Stimulated activated CD8-positive, alpha-beta memory T cell treated with anti-CD3 and anti-CD28 coated beads, Interleukin-15, amount 100 ng/mL, for 24 hours (primary cell): ENCODE measurements at places on chromosomes 5 and 9.

DNA sequence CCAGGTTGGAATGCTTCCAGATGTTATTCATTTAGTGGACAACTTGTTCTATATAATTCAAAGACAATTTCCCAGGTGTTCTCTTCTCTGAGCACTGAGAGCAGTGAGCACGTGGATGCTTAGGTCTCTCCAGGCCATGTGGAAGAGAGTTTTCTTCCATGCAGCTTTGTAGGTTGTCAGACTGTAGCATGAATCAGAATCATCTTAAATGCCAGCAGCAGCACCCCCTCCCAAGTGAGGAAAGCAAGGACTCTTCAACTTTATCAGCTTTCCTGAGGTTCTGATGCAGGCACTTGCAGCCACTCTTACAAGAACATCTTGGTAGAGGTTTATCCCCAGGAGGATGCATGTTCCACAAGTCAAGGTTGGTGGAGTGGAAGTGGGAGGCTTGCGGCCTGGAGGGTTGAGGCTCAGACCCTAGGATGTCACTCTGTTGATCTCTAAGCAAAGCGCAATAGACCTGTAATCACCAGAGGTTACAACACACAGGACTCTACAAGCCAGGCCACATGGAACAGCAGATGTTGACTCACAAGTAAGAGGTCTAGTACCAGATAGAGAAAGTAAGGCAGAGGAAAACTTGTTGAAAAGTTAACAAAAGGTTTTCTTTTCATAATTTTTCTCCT is 47.7 kb downstream of the UGCG start:
- DNase-seq = no peak

- DNase-seq = no peak
Observed at GRCh38 chr5:84374568-84374967, 10.1 kb downstream of the EDIL3 start.

- DNase-seq = no peak
Observed at GRCh38 chr5:96962540-96962991, 26.7 kb downstream of the LNPEP start.

DNA sequence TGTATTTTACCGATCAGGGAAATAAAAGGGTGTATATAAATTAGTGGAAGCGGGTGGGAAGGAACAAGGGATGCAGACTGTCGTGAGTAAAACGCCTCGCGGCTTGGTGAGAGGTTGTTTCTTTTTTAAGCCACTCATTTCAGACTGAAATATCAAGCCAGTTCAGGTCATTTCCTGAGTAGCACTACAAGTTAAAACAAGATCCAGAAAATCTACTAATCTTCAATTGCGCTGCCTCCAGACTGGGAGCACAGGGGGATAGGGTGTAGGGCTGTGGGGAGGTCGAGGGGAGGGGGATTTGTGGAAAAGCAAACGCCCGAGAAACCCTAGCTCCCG is 140.8 kb downstream of the TSSK1B start:
- DNase-seq = no peak

DNA sequence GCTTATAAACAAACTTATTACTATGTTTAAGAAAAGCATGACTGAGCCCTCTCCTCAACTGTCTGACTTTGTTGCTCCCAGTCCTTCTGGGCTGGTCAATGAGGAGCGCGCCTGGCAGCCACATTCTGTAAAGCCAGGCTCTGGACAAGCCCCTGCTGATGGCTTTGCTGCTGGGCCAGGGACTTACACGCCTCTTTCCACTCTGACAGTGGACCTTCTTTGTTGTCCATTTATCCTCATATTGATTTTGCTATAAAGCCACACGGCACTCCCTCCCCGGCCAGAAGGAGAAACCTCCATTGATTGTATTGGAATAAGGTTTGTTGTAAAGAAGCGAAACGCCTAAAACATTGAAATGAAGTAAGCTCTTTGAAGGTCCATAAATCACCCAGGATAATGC is 50.6 kb downstream of the C5orf15 start:
- no peak for DNase-seq

- no peak for DNase-seq
Observed at GRCh38 chr5:61052882-61053281, 107.9 kb downstream of the NDUFAF2 start.

DNA sequence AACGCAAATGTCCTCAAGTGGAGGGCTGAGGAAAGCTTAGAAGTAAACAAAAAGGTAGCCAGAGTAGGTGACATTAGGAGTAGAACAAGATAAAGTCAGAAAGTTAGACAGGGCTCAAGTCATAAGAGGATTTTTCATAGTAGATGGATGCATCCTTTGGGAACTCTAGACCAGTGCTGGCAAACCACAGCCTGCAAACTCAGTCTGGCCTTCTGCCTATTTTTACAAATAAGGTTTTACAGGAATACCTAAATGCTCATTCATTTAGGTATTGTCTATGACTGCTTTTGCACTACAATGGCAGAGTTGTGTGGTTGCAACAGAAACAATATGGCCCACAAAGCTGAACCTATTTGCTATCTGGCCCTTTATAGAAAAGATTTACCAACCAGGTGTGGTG is 116.0 kb upstream of the HMHB1 start:
- DNase-seq = no peak

DNA sequence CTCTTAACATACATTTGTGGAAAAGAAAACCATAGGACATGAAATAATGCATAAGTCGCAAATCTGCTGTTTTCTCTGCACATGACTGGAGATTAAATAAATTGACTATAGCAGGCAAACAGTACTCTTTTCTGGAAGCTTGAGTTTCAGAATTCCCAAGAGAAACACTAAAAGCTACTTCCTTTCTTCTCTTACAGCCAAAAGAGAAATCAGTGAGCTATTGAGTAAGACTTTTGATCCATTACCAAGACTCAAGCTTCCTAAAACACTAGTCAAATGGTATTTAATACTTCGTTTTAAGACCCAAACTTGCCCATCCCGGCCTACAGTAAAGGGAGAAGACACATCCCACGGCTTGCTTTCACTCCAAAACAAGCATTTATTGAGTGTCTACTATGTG is 335.8 kb upstream of the PUM3 start:
- DNase-seq = no peak

GRCh38 chr5:39156082-39156481 is 63.3 kb downstream of the FYB1 start:
- no peak for DNase-seq

DNA sequence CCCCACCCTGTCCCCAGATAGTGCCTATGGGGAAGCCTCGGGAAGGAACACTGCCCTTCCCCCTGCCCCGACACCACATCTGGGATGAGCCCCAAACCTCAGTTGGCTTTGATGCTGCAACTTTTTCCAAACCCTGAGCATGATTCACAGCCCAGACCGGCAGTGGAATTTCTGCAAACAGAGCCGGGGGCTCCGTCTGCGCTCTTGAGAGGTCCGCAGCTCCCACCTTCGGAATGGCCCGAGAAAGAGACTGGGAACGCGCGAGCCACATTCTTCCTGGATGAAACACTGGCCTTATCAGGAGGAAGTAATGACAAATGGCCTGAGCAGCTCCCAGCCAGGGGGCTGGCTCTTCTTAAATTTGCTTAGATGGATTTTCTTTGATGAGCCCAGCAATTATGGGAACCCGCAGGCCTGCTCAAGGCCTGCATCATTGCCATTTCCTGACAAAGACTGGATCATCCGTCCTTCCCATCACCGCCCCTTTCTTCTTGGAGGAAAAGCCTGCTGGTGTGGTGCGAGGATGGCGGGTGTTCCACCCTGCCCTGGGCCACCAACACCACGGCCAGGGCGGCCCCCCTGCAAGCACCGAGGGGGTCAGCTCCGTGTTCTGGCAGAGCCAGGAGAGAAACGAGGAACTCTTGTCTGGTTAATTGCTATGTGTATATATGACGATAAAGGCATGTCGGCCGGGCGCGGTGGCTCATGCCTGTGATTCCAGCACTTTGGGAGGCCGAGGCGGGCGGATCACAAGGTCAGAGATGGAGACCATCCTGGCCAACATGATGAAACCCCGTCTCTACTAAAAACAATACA is 38.8 kb upstream of the COL5A1 start:
- DNase-seq = no peak

- no peak for DNase-seq
Observed at GRCh38 chr9:117307701-117308100, 107.2 kb downstream of the ASTN2 start.

- DNase-seq = no peak
Observed at GRCh38 chr5:35852084-35852734, 4.5 kb upstream of the IL7R start.

DNA sequence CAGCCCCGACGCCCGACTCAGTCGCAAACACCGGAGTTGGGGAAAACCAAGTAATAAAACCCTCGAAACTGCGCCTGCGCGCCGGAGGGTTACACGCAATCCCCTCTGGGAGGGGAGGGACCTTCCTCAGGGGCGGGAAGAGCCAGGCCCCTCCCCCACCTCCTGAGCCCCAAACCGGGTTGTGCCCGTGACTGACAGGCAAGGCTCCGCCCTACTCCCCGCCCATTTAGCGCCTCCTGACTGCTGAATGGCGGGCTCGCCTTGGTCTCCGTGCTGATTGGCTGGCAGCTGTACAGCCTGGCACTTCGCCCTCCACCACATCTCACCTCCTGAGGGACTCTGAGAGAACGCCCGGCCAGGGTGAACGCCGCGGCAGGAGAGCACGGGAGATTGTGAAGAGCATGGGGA is at the start of gene PRDM9:
TSS of gene PRDM9 (plus strand) at position 332 of the 408 bp plus-strand sequence. CDS start 1,425 bp downstream, outside the sequence.
- no peak for DNase-seq

DNA sequence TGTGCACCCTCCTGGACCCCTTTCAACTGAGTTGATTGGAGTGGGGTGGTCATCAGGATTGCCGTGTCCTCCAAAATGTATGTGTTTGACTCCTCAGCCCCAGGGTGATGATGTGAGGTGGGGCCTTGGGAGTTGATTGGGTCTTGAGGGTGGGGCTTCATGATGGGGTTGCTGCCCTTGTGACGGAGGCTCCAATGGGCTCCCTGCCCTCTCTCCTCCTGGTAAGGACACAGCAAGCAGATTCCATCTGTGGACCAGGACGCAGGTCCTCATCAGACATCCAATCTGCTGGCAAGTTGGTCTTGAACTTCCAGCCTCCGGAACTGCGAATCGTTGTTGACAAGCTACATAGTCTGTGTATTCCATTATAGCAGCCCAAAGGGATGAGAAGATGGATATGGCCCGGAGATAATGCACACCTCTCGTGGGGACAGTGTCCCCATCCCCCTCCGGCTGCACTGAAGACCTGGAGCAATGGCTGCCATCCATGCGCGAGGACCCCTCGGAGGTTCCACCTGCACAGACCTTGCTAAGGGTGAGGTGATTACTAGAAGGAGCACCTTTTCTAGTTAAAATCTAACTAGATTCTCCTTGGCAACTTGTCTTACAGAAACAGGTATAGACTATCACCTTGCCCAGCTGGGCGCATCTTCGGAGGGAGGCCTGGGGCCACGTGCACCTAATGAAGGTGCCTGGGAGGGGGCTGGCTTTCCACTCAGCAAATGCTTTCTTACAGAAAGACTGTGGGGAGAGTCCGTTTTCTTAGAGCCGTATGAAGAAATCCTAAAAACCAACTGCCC is 75.7 kb upstream of the IRX4 start:
- no peak for DNase-seq

GRCh38 chr9:13215791-13216554 is 63.5 kb downstream of the MPDZ start:
- no peak for DNase-seq

DNA sequence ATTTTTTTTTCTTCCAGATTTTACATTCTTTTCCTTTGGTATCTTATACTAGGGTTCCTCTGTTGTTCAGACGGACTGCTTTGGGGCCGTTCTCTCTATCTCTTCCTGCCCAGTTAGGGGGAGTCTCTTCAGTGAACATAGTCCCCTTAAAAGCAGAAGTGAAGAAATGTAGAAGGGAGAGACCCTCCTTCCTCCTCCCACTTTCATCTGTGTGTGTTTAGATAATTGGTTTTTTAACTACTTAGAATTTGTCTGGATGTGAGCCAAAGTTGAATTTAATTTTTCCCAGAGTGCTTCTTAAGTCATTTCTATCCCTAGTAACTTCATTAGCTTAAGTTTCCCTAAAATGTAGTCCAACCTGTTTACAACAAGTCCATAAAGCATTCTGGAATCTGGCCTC is 167.5 kb downstream of the HACD4 start:
- no peak for DNase-seq

- DNase-seq = no peak
Observed at GRCh38 chr5:37355161-37355560, 15.7 kb downstream of the NUP155 start.

DNA sequence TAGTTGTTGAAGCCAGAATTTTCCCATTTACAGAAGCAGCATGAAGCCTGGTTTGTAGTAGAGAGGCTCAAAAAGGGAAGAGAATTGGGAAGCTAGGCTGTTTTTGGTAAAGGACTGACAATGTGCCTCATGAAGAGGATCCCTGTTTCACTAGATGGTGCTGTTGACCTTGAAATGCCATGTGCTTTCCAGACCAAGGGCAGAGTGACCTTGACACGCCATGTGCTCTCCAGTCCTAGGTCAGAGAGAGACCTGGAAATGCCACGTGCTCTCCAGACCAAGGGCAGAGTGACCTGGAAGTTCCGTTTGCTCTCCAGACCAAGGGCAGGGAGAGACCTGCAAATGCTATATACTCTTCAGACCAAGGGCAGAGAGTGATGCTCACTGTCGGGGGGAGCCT is 32.0 kb downstream of the UNC13B start:
- no peak for DNase-seq

GRCh38 chr9:70256123-70256551 is 2.6 kb upstream of the SMC5 start:
- no peak for DNase-seq

DNA sequence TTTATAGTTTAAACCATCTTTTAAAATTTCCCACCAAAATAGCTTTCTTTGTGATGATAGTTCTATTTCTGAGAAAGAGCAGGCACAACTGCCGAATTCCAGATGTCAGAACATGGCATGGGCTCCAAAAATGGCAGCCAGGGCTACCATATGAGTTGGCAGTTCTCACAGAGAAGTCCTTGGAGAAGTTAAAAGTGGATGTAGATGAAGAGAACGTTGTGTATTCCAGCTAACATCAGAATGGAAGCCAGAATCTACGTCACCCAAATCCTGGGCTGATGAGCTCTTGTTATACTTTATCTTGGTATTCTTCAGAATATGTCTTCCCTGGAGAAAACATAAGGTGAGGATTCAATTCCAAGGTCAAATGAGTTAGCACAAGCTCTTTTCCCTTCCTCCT is 66.9 kb upstream of the BASP1 start:
- no peak for DNase-seq

GRCh38 chr5:170596482-170597044 is 92.7 kb downstream of the KCNIP1 start:
- DNase-seq = no peak

- no peak for DNase-seq
Observed at GRCh38 chr5:179124273-179124852, 64.2 kb downstream of the ZNF354C start.

DNA sequence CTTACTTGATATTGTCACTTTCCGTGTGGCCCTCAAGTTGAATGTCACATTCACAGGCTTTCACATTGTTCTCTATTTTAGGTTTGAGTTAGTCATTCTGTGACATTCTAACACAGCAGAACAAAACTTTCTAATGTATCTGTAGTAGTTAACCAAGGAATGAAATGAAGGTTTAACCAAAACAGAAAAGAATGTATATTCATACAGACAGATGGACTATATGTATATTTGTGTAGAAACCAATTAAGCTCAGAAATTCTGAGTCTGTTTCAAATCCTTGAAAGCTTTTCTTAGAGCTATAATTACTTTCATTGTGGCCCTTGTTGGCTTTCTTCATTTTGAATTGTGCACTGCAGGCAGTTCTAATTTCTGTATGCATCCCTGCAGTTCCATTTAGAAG is 654.7 kb downstream of the LRRC70 start:
- DNase-seq = no peak
